ENCODE measurements at places on chromosomes 5 and 9.

GRCh38 chr5:175508896-175509295 is 30.5 kb downstream of the SFXN1 start:
- DNase-seq = no peak

DNA sequence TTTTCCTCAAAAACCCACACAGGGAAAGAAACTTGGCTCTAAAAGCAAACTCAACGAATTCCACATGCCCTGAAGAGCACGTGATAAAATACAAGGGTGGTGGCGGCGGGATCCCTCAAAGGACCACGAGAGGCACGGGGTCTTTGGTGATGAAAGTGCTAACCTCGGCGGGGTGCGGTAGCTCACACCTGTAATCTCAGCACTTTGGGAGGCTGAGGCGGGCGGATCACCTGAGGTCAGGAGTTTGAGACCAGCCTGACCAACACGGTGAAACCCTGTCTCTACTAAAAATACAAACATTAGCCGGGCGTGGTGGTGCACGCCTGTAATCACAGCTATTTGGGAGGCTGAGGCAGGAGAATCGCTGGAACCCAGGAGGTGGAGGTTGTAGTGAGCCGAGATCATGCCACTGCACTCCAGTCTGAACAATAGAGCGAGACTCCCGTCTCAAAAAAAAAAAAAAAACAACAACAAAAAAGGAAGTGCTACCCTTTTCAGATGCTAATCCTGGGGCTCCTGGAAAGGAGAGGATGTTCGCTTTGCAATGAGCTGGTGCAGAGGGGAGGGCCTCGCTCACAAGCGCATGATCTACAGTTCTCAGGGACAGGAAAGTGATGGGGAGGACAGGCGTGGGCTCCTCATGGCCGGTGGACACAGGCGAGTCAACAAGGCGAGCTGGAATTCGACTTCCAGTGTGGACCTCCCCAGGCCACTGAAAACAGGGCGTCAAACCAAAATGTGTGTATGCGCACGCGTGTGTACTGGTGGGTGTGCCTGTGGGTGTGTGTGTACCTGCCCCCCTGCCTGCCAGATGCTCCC is 54.1 kb downstream of the USP20 start:
- DNase-seq = no peak

GRCh38 chr5:137649228-137649935 is 86.5 kb downstream of the KLHL3 start:
- DNase-seq = no peak

DNA sequence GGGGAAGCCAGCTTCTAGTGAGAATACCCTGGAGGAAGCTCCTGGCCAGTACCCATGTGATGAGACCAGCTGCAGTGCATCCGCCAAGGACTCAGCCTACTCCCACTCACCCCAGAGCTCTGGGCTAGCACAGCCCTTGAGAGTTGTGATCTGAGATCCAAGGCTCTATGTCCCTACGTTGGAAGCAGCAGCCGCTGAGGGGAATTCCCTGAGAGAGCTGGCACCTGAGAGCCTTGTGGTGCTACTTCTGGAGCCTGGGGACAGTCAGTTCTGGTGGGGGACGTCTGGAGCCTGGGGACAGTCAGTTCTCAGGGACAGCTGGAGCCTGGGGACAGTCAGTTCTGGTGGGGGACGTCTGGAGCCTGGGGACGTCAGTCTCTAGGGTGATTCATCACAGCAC is 39.2 kb downstream of the PDZD2 start:
- DNase-seq = no peak

- no peak for DNase-seq
Observed at GRCh38 chr9:1026219-1026618, 23.9 kb upstream of the DMRT2 start.

DNA sequence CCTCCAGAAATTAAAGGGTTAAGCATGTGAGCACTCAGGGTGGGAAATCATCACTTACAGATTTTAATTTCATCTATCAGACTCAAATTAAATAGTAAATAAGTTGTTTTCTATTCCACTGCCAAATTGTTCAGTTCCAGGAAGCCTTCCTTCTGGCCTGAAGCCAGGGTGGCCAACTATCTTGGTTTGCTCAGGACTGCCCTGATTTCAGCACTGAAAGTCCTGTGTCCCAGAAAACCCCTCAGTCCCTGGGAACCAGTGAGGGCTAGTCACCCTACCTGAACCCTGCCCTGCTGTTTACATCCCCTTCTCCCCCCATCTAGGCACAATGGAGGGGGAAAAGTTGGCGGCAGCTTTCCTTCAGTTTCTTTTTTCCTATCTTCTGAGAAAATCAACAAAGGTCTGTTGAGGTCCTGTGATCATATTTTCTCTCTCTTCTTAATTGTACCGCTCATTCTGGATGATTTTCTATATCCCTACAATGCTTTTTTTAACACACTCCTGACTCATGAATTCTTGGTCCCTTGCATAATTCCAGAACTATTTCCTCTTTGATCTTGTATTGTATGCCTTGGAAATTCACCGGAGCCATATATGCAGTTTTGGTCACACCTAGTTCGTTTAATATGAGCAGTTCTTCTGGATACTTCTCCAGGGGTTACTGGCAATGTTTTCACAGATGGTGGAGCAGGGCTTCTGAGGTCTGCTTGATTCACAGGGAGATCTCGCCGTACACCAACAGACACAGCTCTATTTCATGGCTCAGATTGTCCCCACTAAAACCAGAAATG is 103.8 kb downstream of the MAP1B start:
- no peak for DNase-seq

DNA sequence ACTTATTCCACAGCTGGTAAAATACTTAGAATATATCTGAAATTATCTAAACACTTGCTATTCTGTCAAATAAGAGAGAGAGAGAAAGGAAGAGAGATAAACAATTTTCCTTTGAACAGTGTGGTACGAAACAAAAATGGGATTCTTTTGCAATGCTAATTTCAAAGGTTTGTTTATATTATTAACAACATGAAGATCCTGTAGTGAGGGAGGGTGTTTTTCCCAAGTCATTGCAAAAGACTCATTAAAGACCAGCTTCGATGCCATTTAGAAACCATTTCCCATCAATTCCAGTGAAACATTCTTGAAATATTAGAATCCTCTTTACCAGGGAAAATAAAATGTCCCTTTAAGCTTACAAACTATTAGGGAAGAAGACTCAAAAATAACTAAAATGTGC is 505.4 kb downstream of the SEMA5A start:
- DNase-seq = no peak

GRCh38 chr5:146667633-146668272 is 151.8 kb upstream of the GPR151 start:
- no peak for DNase-seq

- no peak for DNase-seq
Observed at GRCh38 chr9:16112116-16112515, 559.3 kb downstream of the CCDC171 start.

DNA sequence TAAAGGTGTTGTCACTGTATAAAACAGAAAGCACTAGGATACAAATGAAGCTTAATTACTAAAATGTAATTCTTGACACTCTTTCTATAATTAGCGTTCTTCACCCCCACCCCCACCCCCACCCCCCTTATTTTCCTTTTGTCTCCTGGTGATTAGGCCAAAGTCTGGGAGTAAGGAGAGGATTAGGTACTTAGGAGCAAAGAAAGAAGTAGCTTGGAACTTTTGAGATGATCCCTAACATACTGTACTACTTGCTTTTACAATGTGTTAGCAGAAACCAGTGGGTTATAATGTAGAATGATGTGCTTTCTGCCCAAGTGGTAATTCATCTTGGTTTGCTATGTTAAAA is 43.8 kb downstream of the NDFIP1 start:
- DNase-seq = no peak

- DNase-seq = no peak
Observed at GRCh38 chr9:17802249-17802857, 223.5 kb downstream of the SH3GL2 start.

DNA sequence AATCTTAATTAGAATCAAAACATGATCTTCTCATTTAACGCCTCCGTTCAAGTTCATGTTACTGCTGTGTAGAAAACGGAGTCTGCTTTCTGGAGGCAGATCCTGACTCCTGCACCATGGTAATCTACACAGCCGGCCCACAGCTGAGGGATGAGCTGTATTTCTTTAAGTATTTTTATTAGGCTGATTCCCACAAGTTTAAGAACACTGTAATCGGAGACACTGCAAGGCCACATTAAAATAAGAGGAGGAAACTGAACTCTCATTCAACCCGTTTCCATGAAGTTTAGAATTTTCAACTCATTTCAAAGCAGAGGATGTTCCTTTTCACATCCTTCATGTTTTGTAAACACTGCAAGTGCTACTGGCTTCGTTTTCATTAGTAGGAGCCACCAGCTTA is 372.2 kb downstream of the NFIB start:
- DNase-seq = no peak

GRCh38 chr9:78756813-78757510 is 460.0 kb downstream of the PSAT1 start:
- DNase-seq = no peak

GRCh38 chr5:178572617-178573016 is 17.6 kb downstream of the COL23A1 start:
- no peak for DNase-seq

GRCh38 chr5:14004598-14005394 is 60.3 kb upstream of the DNAH5 start:
- no peak for DNase-seq

DNA sequence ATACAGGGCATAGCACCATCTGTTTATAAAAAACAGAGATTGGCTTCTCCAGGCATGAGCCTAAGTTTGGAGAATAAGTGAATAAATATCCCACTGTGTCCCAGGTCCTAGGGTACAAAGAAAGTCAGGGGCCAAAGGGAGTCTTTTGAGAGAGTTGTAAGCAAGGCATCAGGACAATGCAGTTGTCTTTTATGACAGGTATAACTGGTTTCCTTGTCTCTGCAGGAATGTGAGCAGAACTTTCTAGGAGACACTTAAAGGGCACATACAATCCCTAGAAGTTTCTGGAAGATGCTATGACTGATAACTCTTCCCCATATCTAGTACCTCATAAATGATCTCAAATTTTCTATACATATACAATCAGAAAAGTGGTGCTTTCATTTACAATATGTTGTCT is 245.6 kb upstream of the RGMB start:
- no peak for DNase-seq

DNA sequence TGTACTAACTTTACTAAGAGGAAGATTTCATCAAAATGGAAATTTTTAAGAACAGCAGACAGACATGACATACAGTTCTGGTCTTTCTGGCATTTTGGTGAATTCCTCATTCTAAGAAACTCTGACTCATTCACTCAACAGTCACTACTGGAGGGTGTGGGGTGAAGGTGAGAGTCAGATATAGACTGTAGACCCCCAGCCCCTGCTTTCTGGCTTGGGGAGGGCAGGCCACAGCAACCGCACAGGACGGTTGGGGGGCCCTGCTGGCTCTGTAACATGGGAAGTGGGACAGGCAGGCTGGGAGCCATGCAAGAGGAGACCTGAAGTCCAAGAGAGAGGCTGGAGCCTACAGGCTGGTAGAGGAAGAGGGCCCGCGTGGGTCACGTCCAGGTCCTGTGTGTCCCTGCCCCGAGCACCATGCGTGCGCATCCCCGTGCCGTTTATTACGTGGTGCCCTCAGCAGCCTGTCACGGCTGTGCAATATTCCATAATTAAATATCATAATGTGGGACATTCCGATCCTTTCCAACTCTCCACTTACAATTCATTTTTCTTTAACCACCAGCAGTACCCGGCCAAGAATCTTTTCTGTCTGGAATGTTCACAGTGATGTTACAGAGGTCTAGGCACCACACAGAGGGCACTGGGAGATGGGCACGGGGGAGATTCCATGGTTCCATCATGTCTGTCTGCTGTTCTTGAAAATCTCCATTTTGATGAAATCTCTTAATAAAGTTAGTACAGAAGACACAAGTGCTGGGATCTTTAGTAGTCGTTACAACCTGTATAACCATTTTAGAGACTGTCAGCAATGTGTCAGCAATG is 75.5 kb downstream of the SEMA4D start:
- DNase-seq = peak; percentile 58

- DNase-seq = no peak
Observed at GRCh38 chr9:98873951-98874371, 66.5 kb downstream of the GALNT12 start.

- no peak for DNase-seq
Observed at GRCh38 chr5:81495286-81495685, 101.4 kb upstream of the ACOT12 start.

DNA sequence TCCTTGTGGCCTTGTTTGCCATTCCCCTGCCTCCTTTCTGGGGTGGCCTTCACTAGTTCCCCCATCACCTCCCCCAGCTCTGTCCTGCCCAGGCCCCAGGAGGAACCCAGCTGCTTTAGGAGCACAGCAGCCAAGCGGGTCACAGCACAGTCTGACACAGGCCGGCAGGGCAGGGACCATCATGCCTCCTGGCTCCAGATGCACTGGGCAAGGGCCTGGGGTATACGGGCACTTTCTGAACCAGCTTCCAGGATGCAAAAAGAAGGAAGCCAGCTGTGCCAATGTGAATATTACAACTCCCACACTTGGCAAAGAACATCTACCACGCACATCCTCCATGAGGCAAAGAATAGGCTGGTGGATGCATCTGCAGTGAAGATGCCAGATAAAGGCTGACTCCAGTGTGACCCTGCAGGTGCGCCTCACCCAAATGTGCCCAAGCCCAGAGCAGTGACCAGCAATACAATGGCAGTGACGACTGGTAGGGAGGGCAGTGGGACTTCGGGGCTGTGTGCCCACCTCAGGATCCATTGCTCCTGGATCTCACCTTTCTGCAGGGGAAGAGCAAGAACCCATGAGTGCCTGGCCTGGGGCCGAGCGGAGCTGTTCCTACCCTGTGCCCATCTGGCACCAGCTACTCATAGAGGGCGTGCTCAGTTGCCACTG is 6.3 kb upstream of the IL3 start:
- DNase-seq = no peak

DNA sequence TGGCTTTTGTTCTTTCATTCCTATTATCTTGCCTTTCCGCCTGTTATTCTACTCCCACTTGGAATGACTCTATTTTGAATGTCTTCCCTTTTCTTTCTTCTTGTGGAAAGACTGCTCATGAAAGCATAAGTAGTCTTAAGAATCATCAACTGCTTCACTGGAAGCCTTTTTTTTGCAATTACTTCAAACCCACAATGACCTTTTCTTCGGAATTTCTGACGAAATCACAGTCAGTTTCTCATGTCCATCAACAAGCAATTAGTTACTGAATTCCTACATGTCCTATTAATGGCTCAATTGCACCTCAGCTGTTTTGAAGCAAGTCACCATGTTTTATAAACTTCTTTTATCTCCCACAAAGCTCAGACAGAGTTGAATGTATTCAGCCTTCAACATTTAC is 196.2 kb downstream of the TARS1 start:
- no peak for DNase-seq

Measured in effector CD4-positive, alpha-beta T cell (primary cell).